Stimulated activated CD4-positive, alpha-beta T cell treated with anti-CD3 and anti-CD28 coated beads, TNF-alpha, amount 100 ng/mL, for 1 hour (primary cell): ENCODE measurements at places on chromosomes 16 and 17.

DNA sequence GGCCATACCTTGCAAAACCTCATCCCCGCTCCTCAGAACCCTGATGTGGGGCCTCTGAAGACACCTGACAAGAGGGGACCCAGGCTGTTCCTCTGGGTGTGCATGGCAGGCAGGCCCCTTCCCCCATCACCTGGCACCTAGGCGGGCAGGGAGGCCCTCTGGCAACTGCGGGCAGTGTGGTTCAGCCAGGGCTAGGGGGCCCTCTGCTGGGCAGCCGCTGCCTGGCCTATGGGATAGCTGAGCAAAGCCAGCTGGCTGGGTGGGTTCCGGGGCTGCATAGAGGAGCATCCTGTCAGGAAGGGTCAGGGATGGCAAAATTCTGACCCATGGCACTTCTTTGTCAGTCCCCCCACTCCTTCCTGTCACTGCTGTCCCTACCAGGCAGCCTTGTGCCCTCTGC, 228.7 kb upstream of the ASIC2 start:
- DNase-seq, result no peak

GRCh38 chr16:67959536-67960329, 8.7 kb downstream of the SLC12A4 start:
- DNase-seq, result no peak

GRCh38 chr16:2465653-2466415, 5.3 kb upstream of the NTN3 start:
- DNase-seq, result no peak

DNA sequence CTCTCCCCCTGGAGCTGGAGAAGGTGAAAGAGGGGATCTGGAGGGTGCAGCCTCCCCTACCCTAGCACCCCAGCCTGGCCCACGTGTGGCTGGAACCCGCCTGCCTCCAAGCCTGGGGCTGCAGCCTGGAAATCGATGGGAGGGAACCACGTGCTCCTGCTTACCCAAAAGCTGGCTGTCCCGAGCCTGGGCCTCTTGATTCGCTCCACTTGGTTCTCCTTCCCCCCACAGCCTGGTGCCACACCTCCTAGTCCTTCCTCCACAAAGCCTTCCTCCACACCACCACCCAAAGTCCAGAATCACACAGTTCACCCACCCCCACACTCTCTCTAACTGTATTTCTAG, 29.3 kb downstream of the CFAP20 start:
- no peak for DNase-seq

DNA sequence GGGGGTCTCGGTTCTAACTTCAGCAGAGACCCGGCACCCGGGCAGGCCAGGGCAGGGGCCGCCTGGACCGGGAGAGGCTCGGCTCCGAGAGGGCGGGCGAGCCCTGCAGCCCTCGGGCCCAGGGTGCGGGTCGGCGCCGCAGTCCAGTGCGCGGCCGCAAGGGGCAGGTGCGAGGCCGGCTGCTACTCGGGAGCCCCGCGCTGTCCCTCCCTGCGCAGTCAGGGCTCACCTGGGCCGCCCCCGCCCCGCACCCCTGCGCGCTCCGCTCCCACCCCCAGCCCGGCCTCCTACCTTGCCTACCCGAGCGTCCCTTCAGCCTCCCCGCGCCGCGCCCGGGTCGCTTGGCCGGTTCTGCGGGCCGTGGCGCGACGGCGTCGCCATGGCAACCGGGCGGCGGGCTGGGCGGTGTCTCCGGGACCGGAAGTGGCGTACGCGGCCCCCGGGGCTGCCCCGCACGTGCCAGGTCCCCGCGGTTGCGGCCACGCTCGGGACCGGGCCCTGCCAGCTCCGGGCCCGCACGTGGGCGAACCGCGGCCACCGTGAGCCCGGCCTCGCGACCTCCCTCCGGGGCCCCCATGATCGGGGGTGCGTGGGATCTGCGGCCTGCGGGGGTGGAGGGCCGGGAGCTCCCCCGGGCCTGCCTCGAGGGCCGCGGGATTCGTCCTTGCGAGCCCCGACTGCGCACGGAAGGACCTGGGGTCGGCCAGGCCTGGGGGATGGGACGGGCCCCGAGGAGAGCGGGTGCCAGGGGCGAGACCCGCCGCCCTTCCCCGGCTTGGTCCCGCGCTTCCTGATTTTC, at the start of gene CYB561:
CYB561 (minus strand) TSS at position 353 of the 799 bp plus-strand sequence. CDS start 8,759 bp downstream, outside the sequence.
- peak; percentile 35 for DNase-seq

- no peak for DNase-seq
Observed at GRCh38 chr17:33948309-33948708, 306.8 kb upstream of the CCL2 start.

DNA sequence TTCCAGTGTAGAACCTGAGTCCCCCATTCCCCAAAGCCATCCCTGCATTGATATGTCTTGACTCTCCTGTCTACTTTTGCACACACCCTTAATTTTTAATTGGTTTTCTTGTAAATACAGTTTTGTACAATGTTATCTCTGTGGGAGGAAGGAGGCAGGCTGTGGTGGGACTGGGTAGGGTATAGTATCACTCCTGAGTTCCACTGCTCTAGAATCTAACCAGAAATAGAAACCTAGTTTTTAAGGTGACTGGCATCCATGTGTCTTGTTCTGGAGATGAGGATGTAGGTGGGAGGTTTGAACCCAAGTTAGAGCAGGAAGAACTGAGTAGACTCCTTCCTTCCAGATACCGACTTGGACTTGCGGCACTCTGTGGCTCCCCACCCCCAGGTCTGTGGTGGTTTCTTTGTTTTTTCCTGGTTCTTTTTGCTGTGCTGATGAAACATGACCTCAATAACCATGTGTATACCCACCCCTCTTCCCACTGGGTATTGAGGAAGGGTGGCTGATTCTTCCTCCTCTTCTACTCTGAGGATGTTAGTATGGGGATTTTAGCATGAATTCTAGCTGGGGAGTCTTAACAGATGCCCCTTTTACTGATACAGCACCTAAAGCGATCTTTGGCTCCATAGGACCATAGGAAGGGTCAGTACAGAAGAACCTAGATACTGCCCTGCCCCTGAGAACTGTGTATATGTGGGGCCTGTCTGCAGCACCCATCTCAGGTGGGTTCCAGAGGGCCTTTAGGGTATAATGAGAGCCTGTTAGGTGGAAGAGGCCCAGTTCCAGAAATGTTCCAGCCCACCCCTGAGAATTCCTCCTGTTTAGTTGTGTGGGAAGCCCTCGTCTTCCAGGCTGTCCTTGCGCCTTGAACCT, 48.7 kb downstream of the SF3B3 start:
- no peak for DNase-seq

- DNase-seq, result no peak
Observed at GRCh38 chr17:81651692-81652091, 4.7 kb downstream of the PDE6G start.

DNA sequence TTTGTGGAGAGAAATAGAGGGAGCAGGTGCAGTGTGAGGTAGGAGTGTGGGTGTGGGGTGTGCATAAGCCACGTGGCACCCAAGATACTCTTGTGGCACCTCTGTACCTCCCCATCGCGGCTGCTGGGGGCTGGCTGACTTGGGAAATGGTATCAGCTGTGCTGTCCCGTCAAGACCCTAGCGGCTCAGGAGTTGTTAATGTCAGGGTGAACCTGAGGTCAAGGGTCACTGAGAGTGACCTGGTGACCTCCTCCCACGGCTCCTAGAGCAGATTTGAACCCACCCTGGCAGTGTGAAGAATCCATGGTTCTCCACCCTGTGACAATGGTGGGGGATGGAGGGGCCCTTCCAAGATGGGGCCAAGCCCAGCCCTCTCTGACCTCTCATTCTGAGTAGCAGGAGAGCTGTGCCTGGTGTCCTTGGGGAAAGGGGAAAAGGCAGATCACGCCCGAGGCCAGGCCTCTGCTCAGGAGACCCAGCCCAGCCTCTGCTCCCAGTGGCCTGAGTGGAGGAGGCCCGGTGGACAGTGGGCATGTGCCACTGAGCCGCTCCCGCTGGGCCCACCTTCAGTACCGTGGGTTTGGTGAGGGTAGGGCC, 3.0 kb upstream of the WFIKKN2 start:
- no peak for DNase-seq

GRCh38 chr16:80948886-80949493, 57.7 kb downstream of the CMC2 start:
- no peak for DNase-seq

- DNase-seq, result no peak
Observed at GRCh38 chr16:8920645-8921346, 38.6 kb downstream of the LITAFD start.

- peak; percentile 52 for DNase-seq
Observed at GRCh38 chr17:5049314-5049841, 14.2 kb upstream of the SLC52A1 start.

GRCh38 chr16:3157229-3158025, 22.6 kb downstream of the ZNF213 start:
- no peak for DNase-seq

- no peak for DNase-seq
Observed at GRCh38 chr17:60548990-60549389, 22.9 kb upstream of the APPBP2 start.

DNA sequence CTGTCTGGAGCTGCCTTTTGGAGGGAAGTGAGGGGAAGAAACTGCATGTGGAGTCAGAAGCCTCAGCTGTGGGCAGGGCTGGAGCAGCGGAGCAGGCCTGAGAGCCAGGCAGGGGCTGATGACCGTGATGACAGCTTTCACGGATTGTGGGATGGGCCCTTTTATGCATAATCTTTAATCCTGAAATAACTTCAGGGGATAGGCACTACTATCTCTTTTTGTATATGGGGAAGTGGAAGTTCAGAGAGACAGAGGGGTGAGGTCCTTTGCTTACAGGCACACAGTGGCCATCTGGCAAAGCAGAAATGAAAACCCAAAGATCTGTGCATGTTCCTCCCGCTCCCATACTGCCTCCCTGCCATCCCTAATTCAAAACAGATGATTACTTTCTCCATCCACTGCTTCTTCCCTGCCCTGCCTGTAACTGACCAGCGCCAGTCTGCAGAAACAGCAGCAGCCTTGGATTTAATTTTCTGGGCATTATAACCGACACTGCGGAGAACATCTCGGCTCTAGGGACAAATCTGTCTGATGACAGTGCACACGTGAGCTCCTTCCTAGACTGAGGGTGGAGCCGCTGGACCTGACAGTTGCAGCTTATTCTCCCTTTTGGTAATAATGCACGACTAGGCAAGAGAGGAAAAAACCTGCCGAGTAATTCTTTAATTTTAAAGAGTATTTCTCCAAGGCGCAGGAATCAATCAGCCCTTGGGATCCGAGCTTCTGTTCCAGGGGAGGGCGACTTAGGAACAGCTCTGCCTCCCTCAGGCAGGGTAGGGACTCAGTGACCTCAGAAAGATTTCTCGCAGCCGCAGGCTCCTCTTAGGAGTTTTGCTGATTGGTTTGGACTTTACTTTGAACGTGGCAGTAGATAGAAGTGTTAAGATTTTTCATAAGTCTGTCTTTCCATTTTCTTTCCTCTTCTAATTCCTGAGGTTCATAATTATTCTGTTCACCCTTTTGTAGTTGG, 95.4 kb downstream of the UTP18 start:
- DNase-seq, result no peak

- peak; percentile 62 for DNase-seq
Observed at GRCh38 chr17:48492401-48493298, 38.2 kb downstream of the HOXB1 start.

DNA sequence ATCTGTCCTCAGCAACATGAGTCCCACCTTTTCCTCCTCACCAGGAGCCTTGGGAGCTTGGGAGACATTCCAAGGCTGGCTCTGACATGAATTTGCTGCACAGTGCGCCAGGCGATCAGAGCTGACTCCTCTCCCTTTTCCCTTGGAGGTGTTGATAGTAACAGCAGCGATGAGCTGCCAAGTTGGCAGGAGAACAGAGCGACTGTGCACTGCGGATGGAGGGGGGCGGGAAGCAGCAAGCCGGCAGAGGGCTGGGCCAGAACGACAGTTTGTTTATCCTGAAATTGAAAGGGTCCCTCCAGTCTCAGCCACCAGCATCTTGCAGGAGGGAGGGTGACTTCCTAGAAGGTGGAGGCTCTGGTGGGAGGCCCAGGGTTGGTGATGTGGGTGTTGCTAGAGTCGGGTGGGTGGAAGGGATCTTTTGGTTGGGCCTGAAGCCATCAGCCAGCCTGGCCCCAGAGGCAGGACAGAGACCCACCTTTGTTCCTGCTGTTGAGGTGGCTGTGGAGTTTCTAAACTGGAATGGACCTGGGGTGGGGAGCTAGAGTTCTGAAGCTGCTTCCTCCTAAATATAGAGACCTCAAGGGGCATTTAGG, 22.5 kb upstream of the DYNLL2 start:
- no peak for DNase-seq

DNA sequence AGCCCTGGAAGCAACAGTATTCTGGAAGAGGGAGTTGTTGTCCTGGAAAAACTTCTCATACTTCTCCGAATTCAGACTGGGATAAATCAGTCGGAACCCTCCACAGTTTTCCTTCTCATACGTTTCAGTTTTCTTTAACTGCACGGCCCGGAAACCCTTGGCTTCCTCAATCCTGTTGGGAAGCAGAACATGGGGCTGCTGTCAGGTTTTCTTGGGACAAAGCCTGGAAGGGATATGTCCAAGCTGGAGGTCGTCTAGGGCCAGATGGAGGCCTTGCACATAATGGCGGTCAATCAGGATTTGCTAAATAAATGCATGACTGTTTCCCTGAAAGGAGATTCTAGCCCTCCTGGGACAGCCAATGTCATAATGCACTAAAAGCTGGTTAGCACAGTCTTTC, 29.2 kb downstream of the TTLL6 start:
- no peak for DNase-seq

DNA sequence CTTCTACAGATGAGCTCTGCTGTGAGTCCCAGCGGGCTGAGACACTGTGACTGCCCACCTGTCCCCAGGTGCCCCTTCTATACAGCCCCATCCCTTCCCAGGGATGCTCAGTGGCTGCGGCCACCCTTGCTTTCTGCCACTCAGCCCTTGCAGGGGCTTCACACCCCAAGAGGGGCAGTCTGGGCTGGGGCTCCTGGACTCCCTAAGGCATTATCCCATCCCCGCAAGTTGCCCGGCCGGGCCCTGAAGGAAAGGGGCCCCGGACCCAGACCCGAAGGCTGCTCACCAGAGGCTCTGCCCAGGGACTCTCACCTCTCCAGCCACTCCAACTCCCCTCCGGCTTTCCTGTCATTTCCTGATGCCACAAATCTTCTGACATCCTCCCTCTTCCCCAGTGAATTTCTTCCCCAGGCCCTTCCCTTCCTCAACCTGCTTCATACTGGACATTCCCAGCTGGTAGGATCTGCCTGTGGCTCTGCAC, 88.5 kb upstream of the TOB1 start:
- DNase-seq, result no peak
